ENCODE measurements at places on chromosomes 4 and X. TPM values are rescaled to one million over a fixed set of nuclear protein-coding genes. Genes with fewer than 3 reads are reported as not detected.

The NDNF gene
- total RNA-seq: 60.1 TPM

The GAB3 gene
- 5.3 TPM for total RNA-seq

The RFC1 gene
- 59.5 TPM for total RNA-seq

The TEX11 gene
- 1.7 TPM for total RNA-seq

The SMPX gene
- total RNA-seq: 0.28 TPM

The UGT2B15 gene
- not detected for total RNA-seq

The AFP gene
- 4.4 TPM for total RNA-seq

The SSX4 gene
- not detected for total RNA-seq

The MGAT4D gene
- total RNA-seq: 0.10 TPM

The CHM gene
- 38.4 TPM for total RNA-seq

The ZNF185 gene
- total RNA-seq: 3.7 TPM

The USP17L30 gene
- total RNA-seq: not detected

The TREX2 gene
- total RNA-seq: 0.77 TPM

The CTAG1B gene
- not detected for total RNA-seq

The LPAR4 gene
- total RNA-seq: 12.1 TPM

The STARD8 gene
- total RNA-seq: 6.8 TPM

The RGN gene
- 10.2 TPM for total RNA-seq

The MTTP gene
- 3.1 TPM for total RNA-seq

The TEC gene
- total RNA-seq: 2.6 TPM

The GSPT2 gene
- total RNA-seq: 12.5 TPM

The RNF150 gene
- total RNA-seq: 28.0 TPM

The CLOCK gene
- 26.1 TPM for total RNA-seq

The RPA4 gene
- total RNA-seq: 0.88 TPM

The ZCCHC12 gene
- total RNA-seq: 20.1 TPM

The TCEAL6 gene
- total RNA-seq: 6.2 TPM

The CT47B1 gene
- not detected for total RNA-seq

The COL4A6 gene
- 11.5 TPM for total RNA-seq

The PABPC1L2A gene
- total RNA-seq: 4.1 TPM

The PABPC1L2B gene
- total RNA-seq: 0.72 TPM

The CYTL1 gene
- 4.2 TPM for total RNA-seq

The ADGRG4 gene
- 0.10 TPM for total RNA-seq

The SLITRK4 gene
- 15.2 TPM for total RNA-seq

The TCEAL5 gene
- 7.9 TPM for total RNA-seq

The CCDC110 gene
- 2.0 TPM for total RNA-seq
